NCI-H446 treated with DMSO at 0.1 percent for 48 hours (cell line): ENCODE measurements at places on chromosomes 4 and X.
A peak's percentile ranks its signal among the peaks of the same experiment; 100 is the strongest.

GRCh38 chr4:149296503-149296902, 519.1 kb downstream of the IQCM start:
- no peak for DNase-seq

DNA sequence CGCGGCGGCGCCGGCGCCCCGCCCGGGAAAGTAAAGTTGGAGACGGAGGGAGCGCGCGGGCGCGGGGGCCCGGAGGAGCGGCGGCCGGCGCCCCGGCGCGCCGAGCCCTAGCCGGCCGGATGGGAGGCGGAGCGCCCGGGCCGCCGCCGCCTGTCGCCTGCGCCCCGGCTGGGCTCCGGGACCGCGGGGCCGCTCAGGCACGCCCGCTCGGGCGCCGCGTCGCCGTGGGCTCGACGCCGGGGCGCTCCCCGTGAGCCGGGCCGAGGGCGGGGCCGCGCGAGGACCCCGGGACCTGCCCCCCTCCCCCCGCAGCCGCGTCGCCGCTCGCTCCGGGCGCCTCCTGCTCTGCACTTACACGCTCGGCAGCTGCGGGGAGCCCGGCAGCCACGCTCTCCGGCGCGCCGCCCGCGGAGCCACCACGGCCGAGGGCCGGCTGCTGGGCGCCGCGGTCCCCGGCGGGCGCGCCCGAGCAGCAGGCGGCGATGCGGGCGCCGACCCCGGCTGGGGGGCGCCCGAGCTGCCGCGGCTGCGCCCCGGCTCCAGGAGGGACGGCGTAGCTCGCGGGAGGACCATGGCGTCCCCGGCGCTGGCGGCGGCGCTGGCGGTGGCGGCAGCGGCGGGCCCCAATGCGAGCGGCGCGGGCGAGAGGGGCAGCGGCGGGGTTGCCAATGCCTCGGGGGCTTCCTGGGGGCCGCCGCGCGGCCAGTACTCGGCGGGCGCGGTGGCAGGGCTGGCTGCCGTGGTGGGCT, at the start of gene ADRA2C:
TSS of gene ADRA2C (plus strand) at position 350 of the 749 bp plus-strand sequence. CDS start at position 572, 222 bp downstream.
- no peak for DNase-seq

DNA sequence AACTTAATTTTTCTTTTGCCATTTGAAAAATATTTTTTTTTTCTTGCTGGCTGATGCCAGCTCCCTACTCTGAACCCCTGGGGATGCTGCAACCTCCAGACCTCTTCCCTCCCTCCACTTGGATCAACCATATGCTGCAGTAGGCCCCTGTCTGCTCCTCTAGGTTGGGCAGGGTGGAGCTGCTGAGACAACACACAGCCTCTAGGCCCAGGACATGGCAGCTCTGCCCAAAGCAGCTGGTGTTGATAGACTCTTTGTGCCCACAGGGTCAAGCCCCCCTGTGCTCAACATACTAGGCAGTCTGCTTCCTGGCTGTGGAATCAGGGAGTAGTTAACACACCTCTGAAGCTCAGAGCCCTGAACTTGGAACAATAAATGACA, 19.9 kb upstream of the CLNK start:
- peak; percentile 53 for DNase-seq

- DNase-seq = no peak
Measured at GRCh38 chr4:13903901-13904300, 276.4 kb upstream of the BOD1L1 start.

DNA sequence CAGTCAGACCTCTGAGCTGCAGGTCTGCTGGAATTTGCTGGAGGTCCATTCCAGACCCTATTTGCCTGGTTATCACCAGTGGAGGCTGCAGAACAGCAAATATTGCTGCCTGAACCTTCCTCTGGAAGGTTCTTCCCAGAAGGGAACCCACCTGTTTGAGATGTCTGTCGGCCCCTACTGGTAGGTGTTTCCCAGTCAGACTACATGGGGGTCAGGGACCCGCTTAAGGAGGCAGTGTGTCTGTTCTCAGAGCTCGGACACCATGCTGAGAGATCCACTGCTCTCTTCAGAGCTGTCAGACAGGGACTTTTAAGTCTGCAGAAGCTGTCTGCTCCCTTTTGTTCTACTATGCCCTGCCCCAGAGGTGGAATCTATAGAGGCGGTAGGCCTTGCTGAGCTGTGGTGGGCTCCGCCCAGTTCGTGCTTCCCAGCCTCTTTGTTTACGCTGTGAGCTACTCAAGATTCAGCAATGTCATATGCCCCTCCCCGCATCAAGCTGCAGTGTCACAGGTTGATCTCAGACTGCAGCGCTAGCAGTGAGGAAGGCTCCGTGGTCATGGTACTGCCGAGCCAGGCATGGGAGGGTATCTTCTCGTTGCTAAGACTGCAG, 44.1 kb upstream of the KDR start:
- DNase-seq = no peak

DNA sequence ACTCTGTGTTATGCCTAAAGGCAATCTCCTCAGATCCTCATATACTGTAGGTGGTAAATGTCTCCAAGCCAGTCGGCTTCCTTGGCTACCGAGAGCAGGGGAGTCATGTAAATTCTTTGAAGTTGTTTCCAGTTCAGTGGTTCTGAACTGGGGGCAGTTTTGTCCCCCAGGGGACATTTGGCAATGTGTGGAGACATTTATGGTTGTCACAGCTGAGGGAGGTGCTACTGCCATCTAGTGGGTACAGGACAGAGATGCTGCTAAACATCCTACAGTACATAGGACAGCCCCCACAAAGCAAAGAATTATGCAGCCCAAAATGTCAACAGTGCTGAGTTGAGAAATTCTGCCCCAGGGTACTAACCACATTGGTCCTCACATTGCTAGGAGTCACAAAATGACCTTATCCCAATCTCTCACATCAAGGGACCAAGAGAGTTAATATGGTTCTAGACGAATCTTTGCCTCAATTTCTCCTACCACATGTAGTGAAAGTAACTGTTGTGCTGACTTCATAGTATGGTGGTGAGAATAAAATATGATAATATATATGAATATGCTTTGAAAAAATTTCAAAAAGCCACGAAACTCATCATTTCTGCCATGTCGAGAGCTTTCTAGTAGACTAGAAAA, 104.4 kb upstream of the ARHGAP24 start:
- peak; percentile 18 for DNase-seq

- DNase-seq = no peak
Measured at GRCh38 chr4:168979338-168979737, 30.7 kb downstream of the CBR4 start.

DNA sequence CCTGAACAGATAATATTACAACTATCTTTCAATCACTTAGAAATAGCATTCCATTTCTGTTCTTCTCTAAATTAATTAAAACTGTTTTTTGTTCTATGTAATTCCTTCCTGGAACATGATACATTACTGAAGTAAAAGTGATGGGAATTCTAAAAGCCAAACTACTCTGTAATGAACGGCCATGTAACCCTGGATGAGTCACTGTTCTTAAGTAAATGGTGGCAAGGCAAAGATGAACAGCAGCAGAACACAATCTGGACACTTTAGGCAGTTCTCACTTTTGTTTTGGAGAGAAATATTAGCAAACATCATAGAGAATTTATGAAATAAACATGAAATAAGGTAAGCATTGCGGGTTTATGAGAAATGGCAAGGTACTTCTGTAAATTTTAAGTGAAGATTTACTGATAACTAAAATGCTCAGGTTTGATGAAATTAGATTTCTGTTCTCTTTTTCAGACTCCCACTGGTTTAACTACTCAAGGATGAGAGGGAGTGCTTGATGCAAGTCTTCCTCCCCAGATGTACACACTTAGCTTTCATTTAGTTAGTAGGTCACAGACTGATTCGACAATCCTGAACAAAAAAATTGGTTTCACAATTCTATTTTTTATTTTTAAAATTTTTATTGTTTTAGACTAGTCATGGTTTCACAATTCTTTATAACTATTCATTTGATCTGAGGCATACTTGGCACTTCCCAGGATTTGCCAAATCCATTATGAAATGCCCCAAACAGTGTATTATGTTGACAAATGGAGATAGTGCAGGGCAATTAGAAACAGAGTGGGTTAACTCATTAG, 964 bp upstream of the GPR82 start:
- DNase-seq = no peak

DNA sequence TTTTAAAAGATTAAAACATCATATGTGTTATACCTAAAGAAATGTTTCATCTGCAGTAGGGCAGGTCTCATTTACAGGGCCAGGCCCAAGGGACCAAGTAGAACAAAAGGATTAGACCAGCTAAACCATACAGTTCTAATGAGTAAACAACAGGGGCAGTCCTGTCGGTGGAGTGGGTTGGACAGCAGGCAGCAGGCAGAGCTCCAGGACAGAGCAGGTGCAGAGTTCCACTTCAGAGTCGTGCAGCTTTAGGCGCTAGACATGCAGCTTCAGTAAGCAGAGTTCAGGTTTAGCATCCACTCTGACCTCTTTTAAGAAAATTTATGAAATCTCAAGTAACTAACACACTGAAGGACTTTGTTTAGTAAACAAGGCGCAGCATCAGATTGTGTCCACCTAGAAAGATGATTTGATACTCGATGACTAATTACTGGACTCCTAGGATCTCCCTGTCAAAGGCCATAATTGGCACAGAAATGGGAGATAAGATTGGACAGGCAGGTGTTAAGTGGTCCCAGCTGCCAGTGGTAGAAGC, 487.7 kb upstream of the INTU start:
- no peak for DNase-seq

DNA sequence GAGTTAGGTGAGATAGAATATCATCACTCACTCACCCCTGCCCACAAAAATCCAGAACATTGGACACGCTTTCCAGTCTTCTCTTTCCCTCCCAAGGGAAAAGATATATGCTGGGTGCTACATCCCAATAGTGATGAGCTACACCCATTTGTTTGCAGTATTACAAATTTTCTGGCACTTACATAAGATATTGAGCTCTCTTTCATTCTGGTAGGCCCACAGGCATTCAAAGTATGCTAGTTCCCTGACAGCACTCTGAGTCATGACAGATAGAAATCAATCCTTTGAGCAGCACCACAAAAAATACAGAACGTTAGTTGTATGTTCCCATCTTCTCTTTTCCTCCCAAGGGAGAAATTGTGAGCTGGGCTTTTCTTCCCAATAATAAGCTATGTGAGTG, 477.6 kb upstream of the GRID2 start:
- no peak for DNase-seq

- DNase-seq = no peak
Measured at GRCh38 chrX:134172588-134173259, 64.3 kb upstream of the CCDC160 start.

- DNase-seq = no peak
Measured at GRCh38 chr4:1695913-1696312, 11.8 kb upstream of the FAM53A start.
